ENCODE measurements at places on chromosomes 13 and 19.

- peak; percentile 67 for DNase-seq
These were observed 3.7 kb downstream of the KCNC3 start for GRCh38 chr19:50325310-50326100.

DNA sequence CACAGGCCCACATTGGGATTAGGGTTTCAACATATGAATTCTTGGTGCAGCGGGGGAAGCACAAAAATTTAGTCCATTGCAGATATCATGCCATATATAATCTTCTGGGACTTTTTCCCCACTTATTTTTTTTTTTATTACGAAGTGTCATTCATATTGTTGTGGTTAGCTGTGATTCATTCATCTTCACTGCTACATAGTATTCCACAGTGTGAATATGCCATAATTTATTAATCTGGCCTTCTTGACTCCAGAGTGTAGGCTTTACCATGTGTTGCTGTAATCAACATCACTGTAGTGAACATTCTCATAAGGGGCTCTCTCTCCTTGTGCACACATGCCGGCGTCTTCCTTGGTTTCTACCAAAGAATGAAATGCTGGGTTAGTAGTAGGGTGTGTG lies 53.4 kb upstream of the RGCC start:
- no peak for DNase-seq

DNA sequence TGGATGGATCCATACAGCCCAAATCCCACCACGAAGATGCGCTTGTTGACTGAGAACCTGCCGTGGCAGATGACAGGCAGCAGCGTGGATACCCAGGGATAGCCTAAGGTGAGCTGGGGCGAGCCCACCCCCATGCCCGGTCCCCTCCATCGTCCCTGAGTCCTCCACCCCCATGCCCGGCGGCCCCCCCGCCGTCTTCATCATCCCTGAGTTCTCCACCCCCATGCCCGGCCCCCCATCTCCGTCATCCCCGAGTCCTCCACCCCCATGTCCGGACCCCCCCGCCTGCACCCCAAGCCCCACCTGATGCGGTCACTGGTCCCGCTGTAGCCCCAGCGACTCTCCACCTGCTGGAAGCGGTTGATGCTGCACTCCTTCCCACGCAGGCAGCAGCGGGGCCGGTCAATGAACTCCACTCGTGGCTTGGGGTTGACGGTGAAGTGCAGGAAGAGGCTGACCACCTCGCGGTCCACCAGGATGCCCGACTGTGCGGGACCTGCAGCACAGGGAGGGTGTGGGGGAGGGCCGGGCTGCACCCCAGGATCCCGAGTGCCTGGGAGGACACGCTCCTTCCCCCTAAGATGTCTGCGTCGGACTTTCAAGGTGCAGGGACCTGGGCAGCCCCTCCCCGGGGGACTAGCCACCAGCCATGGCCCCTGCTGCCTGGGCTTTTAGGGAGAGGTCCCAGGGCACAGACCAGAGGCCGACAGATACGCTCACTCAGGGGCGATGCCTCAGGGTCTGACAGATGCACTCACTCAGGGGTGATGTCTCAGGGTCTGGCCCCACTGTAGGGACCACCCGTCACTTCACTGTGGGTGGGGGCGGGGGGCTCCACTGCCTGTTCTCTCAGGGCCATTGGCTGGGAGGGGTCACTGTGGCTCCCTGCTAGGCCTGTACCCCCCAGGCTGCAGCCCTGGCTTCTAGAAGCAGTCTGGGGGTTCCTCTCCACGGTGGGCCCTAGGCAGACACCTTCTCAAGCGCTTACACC lies 28.0 kb downstream of the BTBD2 start:
- DNase-seq: no peak

GRCh38 chr13:33280923-33281322 lies 4.6 kb downstream of the STARD13 start:
- no peak for DNase-seq

- DNase-seq: no peak
These were observed 5.5 kb downstream of the WDFY2 start for GRCh38 chr13:51589793-51590192.

- DNase-seq: no peak
These were observed 8.1 kb downstream of the ISYNA1 start for GRCh38 chr19:18429717-18430416.

DNA sequence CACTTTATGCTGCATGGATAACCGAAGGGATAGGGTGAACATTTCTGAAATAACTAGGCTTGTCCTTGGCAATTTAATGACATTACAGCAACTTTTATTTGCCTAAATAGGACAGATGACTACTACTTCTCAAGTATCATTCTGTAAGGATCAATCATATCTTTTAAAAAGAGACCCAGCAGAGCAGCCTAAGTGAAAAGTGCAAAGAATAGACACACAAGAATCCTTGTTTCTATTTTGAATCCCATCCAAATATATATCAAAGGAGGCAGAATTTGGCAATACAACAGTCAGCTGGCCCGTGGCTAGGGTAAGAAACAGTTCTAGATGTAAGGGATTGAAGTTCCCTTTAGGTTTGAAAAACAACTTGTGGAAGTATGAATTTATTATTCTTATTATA lies 6.9 kb downstream of the THSD1 start:
- no peak for DNase-seq
